ENCODE measurements at places on chromosomes 13 and 19. TPM values are rescaled to one million over a fixed set of nuclear protein-coding genes. Genes with fewer than 3 reads are reported as not detected.

Gene CEACAM21
- not detected for total RNA-seq

Gene ZNF470
- 3.8 TPM for total RNA-seq

Gene PGLYRP1
- total RNA-seq = not detected

DNA sequence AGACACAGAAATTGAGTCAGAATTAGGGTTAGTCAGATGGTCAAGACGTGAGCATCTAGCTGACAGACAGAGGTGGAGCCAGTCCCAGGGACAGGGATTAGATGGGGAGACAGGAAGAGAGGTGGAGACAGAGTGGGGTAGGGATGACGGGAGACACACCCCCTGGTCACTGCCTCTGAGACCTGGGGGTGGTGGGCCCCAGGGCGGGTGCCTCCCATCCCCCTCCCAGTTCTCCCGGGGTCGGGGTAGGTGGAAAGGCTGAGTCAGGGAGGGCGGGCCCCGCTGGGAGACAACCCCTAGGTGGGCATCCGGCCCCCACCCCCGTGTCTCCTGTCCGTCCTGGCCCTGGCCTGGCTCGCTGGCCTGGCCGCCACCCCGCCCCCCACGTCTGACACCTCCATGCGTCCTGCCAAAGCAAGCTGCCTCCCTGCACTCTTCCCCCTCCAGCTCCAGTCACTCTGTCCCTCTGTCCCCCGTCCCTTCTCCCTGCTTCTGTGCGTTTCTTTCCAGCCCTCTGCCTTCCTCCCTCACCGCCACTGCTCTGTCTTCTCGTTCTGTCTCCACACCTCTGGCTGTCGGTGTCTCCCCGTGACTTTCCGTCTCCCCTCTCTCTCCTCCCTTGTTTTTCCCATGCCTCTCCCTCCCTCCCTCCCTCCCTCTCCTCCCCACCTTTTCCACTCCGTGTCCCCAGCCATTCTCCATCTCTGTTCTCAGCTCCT, 15.1 kb downstream of the CCDC97 start:
- peak; percentile 55 for DNase-seq

DNA sequence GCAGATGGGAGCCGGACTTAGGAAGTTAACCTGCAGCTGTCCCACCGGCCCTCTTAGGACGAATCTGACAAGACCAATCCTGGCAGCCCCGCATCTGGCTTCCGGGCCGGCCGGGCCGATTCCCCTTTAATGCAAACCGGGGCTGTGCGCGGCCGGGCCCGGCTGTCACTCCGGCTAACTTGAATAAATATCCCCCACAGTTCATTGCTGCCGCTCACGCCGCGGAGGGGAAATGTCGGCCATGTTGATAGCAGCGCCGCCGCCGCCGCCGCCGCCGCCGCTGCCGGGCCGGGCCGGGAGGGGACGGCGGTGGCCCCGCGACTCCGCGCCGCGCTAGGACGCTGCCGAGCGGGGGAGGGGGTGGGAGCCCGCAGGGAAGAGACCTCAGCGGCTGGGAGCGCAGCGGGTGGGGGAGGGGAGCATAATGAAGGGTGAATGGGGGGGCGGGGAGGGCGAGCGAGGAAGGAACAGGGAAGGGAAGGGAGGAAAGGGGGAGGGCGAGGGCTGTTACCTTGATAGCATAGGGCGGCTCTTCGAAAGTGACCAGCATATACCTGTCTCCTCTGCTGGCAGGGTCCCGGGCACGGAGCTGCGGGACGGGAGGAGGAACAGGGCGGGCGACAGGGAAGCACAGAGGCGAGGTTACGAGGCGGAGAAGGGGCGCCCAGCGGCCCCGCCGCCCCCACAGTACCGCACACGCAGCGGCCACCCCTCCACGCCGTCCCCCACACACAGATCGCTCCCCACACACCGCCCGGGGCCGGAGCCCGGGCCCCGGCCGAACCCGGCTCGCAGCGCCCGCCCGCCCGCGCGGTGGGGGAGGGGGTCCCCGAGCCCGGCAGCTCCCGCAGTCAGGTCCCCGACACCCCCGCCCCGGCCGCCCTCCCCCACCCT, 1.1 kb downstream of the INTS6 start:
- DNase-seq = peak; percentile 41

GRCh38 chr19:15114153-15114540, 6.9 kb downstream of the SYDE1 start:
- DNase-seq = no peak

GRCh38 chr13:40158218-40158617, 502.8 kb downstream of the COG6 start:
- DNase-seq = peak; percentile 41

DNA sequence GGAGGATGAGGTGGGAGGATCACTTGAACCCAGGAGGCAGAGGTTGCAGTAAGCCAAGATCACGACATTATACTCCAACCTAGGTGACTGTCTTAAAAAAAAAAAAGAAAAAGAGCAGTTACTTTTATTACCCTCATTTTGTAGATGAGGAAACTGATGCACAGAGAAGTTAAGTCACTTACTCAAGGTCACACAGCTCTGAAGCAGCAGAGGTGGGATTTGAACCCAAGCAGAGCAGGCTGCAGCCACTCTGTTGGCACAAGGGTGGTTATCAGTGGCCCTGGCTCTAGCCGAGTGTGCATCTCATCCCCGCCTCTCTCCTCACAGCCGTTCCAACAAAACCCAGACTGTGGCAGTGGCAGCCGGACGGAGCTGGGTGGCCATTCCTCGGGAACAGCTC, 7.6 kb downstream of the IL27RA start:
- no peak for DNase-seq

DNA sequence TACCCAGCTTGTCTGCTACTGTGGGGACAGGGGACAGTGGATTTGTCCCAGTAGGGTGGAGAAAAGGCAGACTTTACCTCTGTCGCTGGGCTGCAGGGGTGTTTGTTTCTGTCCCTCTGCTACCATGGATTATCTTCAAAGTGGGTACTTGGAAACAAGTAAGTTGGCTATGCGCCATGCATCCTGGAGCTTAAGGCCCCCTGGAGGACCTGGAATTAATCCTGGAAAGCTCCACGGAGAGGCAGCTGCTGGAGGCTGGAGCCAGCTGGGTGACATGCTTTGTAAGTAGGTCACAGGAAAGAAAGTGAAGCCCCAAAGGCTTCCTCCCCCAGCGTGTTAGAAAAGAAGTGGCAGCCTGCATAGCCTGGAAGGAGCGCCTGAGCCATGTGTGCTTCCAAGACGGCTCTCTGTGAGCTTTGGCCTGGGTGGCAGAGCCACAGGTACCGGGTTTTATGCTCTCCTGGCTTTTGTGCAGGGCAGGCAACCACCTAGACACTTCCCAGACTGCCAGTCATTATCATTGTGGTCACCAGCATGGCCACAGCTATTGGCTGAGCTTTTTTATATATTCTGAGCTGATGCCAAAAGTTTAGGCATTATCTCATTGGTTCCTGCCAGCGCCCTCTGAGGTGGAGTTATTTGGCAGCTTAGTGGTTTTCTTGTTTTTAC, 9.5 kb downstream of the B3GLCT start:
- no peak for DNase-seq
